ENCODE measurements at places on chromosomes 1 and 21.
A peak's percentile ranks its signal among the peaks of the same experiment; 100 is the strongest.

GRCh38 chr1:209989525-209989924, 51.5 kb downstream of the SYT14 start:
- DNase-seq = peak; percentile 4

GRCh38 chr1:22457345-22457744, 5.7 kb downstream of the ZBTB40 start:
- DNase-seq = no peak

- no peak for DNase-seq
Measured at GRCh38 chr1:91763252-91763651, 122.7 kb downstream of the TGFBR3 start.

GRCh38 chr1:7580923-7581753, 190.0 kb upstream of the VAMP3 start:
- peak; percentile 12 for DNase-seq

GRCh38 chr1:93694039-93694438, 12.4 kb upstream of the BCAR3 start:
- no peak for DNase-seq

GRCh38 chr1:234990328-234990675, 138.3 kb downstream of the TOMM20 start:
- DNase-seq = no peak

GRCh38 chr1:23836037-23836436, 10.8 kb upstream of the HMGCL start:
- no peak for DNase-seq

- DNase-seq = no peak
Measured at GRCh38 chr1:116989835-116990234, 11.7 kb upstream of the CD101 start.

GRCh38 chr1:156797212-156797871, 19.3 kb downstream of the SH2D2A start:
- no peak for DNase-seq

- no peak for DNase-seq
Measured at GRCh38 chr1:23616292-23616824, 57.1 kb upstream of the ID3 start.

Data from GM04504 (cell line).